Central memory CD8-positive, alpha-beta T cell (primary cell): ENCODE measurements at places on chromosomes 3 and 15.

- H3K4me3 ChIP-seq, result no peak overlapping the region
- no peak for DNase-seq
- H3K4me1 ChIP-seq, result peaks cover 37% of the 10 kb centered on the region
- H3K27me3 ChIP-seq, result no peaks in the 10 kb centered on the region
Measured at GRCh38 chr3:42031808-42032480, 59.2 kb upstream of the TRAK1 start.

DNA sequence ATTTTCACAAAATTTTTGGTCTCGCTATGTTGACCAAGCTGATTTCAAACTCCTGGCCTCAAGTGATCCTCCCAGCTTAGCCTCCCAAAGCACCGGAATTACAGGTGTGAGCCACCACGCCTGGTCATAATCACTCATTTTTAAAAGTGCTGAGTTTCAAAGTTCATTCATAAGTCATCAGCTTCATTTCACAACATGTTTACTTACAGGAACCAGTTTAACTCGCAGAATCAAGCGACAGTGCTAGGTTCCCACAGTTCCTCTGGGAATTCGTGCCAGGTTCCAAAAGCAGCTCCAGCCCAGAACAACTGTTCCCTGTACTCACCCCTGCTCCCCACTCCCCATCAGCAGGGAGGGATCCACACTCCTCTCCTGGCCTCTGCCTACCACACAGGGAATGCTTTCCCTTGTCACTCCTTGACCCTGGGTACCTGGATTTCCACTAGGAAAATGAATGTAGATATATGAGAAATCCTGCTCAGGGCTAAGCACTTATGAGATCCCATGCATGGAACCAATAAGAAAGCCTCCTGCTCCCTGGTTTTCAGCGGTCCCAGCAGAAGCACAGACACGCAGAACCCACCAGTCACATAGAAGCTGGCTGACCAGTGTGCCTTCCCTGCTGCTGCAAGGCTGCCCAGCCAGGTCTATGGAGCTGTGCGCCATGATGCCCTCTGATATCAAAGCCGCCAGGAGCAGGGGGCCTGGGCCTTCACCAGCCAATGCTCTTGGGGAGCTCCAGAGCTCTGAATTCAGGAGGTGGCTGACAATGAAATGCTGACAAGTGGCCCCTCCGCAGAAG, 72.3 kb downstream of the ITGB5 start:
- H3K36me3 ChIP-seq, result no peaks in the 10 kb centered on the region
- no peaks in the 10 kb centered on the region for H3K4me1 ChIP-seq
- H3K27me3 ChIP-seq, result peaks cover 10% of the 10 kb centered on the region
- H3K27ac ChIP-seq, result no peak overlapping the region

DNA sequence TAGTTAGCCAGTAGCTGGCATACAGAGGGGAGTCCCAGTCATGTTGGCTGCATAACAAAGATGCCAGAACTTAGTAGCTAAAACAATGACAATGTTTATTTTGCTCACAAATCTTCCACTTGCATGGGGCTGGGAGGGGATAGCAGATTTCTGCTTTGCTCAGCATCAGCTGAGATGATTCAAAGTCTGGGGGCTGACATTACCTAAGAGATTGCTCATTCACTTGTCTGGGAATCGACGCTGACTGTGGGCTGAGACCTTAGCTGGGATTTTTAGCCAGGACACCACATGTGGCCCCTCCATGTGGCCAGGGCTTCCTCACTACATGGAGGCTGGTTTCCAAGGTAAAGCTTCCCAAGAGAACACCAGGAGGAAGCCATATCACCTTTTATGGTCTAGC, 12.7 kb upstream of the CFAP100 start:
- DNase-seq, result no peak
- H3K27ac ChIP-seq, result no peak overlapping the region
- peaks cover 55% of the 10 kb centered on the region for H3K27me3 ChIP-seq
- peaks cover 3% of the 10 kb centered on the region for H3K36me3 ChIP-seq
- no peak overlapping the region for H3K4me3 ChIP-seq

GRCh38 chr15:52652984-52653383, 26.2 kb downstream of the ATOSA start:
- peak overlapping the region; percentile 61 for H3K27ac ChIP-seq
- H3K36me3 ChIP-seq, result peaks cover 21% of the 10 kb centered on the region
- H3K27me3 ChIP-seq, result no peaks in the 10 kb centered on the region
- H3K4me1 ChIP-seq, result peaks cover 20% of the 10 kb centered on the region
- no peak for DNase-seq

DNA sequence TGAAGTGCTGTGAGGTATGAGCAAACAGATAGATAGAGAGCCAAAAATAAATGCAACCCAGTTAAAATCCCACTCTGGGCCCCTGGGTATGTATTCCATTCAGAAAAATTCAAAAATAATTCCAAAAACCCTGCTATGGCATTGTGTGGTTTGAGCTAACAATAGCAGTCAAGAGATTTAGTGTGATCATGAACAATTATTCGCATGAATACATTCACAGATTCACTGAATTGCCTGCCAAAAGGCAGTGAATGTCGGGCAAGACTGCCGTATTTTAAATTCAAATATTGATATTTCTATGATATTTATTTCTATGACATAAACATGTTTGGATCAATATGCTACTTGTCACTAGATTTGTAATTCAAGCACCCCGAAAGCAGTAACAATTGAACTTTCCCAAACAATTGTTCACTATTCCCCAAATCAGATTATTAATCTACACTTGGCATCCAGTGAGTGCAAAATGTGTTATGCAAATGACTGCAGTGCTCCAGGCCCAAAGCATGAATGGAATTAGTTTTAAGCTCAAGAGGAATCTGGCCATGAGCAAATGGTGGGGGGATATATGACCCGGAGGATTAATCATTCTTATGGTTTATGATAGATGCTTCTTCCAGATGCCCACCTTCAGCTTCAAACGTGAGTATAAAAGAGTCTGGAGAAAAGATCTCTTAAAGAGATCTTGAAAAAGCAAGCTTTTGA, 417.0 kb upstream of the MEIS2 start:
- H3K36me3 ChIP-seq, result no peaks in the 10 kb centered on the region
- no peak overlapping the region for H3K4me3 ChIP-seq
- no peak for DNase-seq
- H3K27me3 ChIP-seq, result no peaks in the 10 kb centered on the region
- H3K4me1 ChIP-seq, result no peaks in the 10 kb centered on the region
